Ureter (tissue), 1 donor: ENCODE measurements at places on chromosomes 7 and 10.

- DNase-seq = no peak
Observed at GRCh38 chr10:97876402-97876801, 26.8 kb downstream of the GOLGA7B start.

GRCh38 chr7:156943091-156944041 lies 6.1 kb upstream of the NOM1 start:
- DNase-seq = no peak

GRCh38 chr10:86439544-86439943 lies 72.9 kb upstream of the GRID1 start:
- DNase-seq = peak; percentile 70

- DNase-seq = no peak
Observed at GRCh38 chr10:11689945-11690736, 52.0 kb upstream of the ECHDC3 start.

DNA sequence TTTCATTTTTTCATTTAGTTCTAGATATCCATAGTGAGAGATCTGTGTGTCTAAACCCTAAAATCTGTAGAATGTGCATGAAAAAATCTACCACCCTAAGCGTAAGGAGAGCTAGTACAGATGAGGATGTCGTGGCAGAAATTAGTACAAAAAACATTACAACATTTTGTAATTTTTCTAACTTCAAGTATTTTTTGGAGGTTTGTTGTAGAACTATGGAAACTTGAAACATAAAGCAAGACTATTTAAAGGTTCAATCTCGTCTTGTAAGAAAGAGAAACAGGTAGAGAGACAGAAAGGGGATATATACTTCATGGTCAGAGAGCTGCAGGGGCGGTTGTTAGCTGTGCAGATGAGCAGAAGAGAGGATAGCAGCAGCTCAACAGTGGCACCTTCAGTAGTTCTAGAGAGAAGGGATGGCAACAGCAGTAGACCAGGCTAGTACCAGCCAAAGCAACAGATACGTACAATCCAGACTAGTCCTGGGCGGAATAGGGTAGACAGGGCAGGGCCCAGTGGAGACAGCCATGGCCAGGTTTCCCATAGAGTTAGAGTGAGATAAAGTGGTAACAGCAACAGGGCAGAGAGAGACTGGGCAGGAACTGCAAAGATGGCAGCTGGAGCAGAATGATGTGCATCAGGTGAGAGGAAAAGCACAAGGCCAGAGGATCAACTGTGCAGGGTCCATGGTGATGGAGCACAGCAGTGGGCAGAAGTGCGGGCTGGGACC lies 145.2 kb downstream of the FRMD4A start:
- DNase-seq = no peak

- no peak for DNase-seq
Observed at GRCh38 chr7:107079212-107079940, 34.9 kb downstream of the PRKAR2B start.

DNA sequence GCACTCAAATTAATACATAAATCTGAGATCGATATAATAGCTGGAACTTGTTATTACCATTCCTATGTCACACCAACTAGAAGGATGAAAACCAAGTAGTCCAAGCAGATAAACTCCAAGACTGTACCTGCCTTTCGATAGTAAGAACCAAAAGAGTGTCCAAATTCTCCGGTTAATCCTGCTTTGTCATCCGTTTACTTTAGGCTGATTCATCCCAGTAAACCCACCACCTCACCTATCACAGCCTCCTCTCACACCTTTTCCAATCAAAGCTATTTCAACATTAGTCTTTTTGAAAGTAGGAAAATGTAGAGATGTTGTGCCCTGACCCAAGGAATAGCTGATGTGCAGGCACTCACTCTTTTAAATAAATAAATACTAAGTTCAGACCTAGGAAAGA lies 177.2 kb downstream of the CTNNA3 start:
- no peak for DNase-seq

- no peak for DNase-seq
Observed at GRCh38 chr10:94001416-94001810, 7.7 kb downstream of the PLCE1 start.

- DNase-seq = no peak
Observed at GRCh38 chr10:58373442-58373827, 11.8 kb upstream of the TFAM start.

DNA sequence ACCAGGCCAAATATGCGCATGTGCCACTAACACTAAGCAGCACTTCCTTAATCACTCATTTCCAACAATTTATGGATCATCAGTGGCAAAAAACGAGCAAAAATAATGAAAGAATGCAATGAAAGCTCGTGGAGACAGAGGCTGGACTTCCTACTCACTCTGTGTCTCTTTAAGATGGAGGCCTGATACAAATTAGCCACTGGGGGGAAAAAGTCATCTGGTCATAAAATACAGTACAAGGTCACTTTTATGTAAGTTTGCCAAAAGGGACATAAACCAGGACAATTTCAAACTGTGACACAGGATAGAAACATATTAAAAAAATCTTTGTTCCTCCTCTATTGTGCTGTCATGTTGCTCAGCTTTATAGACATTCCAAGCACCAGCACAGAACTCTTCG lies 101.7 kb downstream of the LMBR1 start:
- DNase-seq = no peak

DNA sequence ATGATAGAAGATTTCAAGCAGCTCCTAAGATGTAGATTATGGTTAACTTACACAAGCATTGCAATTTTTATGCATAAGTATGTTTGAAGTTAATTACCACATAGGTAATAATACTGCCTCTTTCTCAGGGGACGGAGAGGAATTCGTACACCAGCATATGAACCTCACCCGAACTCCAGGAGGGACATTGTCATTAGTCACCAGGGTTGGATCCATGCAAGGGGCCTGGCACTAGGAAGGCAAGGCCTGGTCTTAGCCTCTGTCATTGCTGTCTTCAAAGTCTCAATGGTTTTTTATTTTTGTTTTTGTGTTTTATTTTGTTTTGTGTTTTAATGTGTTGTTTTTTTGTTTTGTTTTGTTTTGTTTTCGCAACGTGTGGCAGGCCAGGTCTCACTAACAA lies 145.6 kb upstream of the PPP2R2D start:
- no peak for DNase-seq

GRCh38 chr7:41232086-41232485 lies 470.8 kb downstream of the INHBA start:
- DNase-seq = no peak

GRCh38 chr7:130152493-130153210 lies 52.6 kb downstream of the TMEM209 start:
- no peak for DNase-seq
